ENCODE measurements at places on chromosomes 2 and 18.

DNA sequence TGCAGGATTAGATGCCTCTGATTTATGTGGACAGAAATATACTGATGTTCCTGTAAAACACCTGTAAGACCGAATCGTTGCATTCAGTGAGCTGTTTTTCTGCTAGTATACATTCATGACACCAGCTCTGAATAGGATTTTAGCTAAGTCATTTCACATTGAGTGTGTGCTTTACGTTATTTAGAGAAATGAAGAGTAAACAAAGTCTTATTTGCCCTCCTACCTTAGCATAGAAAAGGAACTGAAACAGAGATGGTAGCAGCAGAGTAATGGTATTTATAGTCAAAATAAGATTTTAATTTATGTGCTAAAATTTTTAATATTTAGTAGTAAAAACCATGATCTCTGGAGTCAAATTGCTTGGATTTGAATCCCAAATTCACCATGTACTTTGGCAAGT lies 168.0 kb downstream of the CERS6 start:
- DNase-seq: no peak

DNA sequence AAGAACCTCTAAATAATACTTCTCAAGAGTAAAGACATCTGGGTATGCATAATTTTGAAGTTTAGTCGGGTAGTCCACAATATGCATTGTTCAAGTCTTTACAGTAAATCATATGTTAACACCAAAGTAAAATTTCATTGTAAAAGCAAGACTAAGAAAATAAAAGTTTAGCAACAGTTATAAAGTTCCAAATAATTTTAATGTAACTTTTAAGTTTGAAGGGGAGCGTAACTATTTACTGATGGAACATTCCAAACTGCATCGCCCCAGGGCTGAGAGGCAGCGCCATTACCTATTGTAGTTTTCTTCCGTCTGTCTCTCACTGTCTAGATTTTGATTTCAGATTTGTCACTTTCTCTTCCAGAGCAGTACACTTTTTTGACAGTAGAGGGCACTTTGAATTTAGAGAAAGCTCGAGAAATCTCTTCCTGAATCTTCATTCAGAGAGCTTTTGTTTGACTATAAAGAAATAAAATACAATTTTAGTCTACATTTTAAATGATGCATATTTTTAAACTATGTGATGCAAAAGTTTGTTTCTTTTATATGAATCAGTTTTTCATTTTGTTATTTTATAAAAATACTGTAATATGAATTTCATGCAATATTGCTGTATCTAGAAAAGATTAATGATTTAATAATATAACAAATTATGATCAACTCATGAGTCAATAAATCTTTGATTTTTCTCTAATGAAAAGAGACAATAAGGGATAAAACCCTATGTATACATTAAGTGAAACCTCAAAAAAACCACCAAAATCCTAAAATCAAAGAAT lies 389.8 kb downstream of the FIGN start:
- no peak for DNase-seq

GRCh38 chr18:47531717-47532116 lies 280.3 kb upstream of the SKOR2 start:
- DNase-seq: no peak

DNA sequence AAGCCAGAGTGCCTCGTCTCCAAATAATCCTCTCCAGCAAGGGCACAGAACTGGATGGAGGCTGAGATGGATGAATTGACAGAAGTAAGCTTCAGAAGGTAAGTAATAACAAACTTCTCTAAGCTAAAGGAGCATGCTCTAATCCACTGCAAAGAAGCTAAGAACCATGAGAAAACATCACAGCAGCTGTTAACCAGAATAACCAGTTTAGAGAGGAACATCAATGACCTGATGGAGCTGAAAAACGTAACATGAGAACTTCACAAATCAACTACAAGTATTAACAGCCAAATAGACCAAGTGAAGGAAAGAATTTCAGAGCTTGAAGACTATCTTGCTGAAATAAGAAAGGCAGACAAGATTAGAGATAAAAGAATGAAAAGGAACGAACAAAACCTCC lies 32.3 kb downstream of the WDPCP start:
- DNase-seq: no peak

DNA sequence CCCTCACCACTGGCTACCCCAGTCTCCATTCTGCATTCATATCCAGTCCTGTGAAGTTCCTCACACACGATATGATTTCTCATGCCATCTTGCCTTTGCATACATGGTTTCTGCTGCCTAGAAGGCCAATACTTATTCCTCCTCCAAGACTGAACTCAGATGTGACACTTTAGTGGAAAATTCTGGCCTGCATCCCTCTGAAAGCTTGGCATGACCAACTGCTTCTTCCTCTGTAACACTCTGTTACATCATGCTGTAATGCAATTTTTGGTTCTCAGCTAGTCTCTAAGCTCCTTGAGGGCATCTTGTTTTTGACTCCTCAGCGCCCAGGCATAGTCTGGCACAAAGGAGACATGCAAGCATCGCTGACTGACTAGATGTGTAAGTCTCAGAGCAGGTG lies 12.6 kb downstream of the FAM161A start:
- DNase-seq: no peak

GRCh38 chr2:3182848-3183247 lies 194.8 kb downstream of the EIPR1 start:
- no peak for DNase-seq

- DNase-seq: no peak
Measured at GRCh38 chr18:79402209-79402576, 6.5 kb downstream of the NFATC1 start.

DNA sequence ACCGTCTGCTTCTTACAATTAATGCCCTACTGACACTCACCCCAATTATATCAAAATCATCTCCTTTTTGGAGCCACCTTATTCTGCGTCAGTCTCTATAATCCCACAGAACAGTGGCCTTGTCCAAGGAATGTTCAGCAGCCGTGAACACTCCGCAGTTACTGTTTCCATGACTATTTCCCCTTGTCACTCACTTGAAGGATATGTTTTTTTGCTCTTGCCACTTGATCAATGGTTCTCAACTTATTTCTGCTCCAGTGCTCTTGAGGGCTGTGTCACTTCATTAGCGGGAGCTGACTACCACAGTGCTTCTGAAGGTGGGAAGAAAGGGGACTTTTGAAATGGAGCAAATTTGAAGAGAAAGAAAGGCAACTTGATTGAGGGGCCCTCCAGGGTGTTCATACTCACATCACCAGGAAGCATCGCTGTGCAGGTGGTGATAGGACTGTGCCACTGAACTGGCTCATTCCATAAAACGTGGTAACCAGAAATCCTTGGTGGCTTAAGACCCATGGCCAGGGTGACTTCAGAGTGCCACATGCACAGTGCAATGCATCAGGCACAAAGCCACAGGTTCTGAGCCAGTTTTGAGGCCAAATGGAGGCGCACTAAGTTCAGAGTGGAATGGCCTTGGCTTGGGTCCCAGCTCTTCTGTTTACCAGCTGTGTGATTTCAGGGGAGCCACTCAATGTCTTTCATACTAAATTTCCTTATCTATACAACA lies 320.6 kb upstream of the RAB12 start:
- DNase-seq: no peak

GRCh38 chr2:122960759-122961641 lies 1064.1 kb upstream of the CNTNAP5 start:
- DNase-seq: no peak

Measured in activated CD8-positive, alpha-beta memory T cell treated with anti-CD3 and anti-CD28 coated beads for 1 hour (primary cell).